ENCODE measurements at places on chromosomes 5 and 9.

GRCh38 chr5:132050661-132051552, 9.5 kb upstream of the IL3 start:
- DNase-seq, result no peak

- DNase-seq, result no peak
Observed at GRCh38 chr5:252546-252945, 18.9 kb upstream of the PDCD6 start.

DNA sequence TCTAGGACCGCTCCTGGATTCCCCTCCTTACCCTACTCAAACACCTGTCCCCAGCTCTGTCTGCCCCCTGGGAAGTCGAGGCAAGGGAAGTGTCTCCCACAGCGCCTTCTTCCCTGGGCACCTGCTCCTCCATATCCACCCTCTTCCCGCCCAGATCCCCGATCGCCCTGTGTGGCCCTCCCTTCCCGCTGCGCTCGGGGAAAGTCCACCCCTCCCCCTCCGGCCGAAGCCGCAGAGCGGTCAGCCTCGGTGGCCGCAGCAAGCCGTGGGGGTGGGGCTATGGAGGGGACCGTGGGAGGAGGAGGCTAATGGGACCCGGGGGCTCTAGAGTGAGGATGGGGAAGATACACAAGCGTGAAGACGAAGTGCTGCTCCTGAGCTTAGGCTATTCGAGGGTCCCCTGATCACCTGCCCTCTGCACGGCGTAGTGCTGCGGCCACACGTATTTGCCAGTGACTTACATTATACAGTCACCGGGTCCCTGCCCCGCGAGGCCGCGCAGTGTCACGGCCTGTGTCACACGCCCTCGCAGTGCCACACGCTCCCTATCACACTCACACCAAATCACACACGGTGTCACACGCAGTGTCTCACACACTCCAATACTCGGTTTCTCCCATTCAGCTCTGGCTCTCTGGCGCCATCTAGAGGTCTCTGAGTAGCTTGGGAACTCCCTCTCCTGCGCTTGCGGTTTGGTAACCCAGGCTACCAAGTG, 658 bp upstream of the PCDH1 start:
- DNase-seq, result peak; percentile 80

DNA sequence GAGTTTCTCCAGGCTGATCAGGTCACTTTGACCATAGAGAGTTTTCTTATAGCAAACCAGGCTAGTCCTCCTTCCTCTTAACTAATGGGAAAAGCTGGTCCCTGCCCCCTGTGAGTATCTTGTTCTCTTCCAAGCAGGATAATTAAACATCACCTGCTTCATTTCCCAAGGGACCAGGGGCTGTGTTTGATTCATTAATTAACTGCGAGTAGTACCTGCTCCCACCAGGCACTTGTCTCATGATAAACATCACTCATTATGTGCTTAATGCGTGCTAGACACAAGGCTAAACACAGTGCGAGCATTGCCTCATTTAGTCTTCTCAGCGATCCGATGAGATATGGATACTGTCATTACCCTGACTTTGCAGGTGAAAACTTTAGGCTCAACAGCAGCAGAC, 1.7 kb upstream of the FAM163B start:
- DNase-seq, result no peak

- DNase-seq, result no peak
Observed at GRCh38 chr5:84724683-84725082, 340.0 kb upstream of the EDIL3 start.

DNA sequence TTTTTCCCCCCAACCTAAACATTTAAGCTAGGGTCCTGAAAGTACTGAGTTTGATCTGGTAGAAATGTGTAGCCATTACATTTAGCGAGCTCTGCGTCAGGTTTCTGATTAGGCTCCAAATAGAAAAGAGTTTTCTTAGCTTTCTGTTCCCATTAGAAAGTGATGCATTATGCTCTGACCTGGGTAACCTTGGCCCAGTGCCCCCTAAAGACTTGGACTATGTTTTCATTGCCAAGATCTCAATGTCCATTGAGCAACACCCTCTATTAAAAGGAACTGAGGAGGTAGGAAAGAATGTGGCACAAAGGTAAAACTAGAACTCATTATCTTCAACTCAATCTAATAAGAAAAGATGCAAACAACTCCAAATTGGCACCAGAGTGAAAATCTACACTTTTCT, 358.9 kb upstream of the PCSK5 start:
- no peak for DNase-seq

GRCh38 chr9:125908136-125908535, 161.0 kb downstream of the PBX3 start:
- DNase-seq, result no peak

- no peak for DNase-seq
Observed at GRCh38 chr5:67971223-67971830, 244.2 kb upstream of the PIK3R1 start.

- DNase-seq, result no peak
Observed at GRCh38 chr9:134936346-134937163, 18.8 kb upstream of the FCN1 start.

DNA sequence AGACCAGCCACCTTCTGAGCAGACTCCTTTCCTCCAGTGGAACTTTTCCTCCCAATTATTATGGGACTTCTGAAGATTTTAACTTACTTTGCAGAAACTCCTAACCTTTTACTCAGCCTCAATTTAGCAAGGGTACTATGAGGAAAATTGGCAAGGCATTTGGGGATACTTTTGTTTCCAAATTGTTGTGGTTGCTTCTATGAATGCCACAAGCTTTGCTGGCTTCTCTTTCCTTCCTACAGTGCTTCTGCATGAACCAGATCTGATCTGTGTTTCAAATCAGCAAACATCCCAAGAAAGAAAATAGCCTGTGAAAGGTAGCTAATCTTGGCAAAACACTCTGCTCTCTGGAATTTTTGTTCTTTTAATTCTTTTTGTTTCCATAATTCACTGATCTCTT, 57.3 kb upstream of the TAF11L2 start:
- DNase-seq, result no peak

- DNase-seq, result no peak
Observed at GRCh38 chr9:20732118-20732517, 48.1 kb downstream of the FOCAD start.

DNA sequence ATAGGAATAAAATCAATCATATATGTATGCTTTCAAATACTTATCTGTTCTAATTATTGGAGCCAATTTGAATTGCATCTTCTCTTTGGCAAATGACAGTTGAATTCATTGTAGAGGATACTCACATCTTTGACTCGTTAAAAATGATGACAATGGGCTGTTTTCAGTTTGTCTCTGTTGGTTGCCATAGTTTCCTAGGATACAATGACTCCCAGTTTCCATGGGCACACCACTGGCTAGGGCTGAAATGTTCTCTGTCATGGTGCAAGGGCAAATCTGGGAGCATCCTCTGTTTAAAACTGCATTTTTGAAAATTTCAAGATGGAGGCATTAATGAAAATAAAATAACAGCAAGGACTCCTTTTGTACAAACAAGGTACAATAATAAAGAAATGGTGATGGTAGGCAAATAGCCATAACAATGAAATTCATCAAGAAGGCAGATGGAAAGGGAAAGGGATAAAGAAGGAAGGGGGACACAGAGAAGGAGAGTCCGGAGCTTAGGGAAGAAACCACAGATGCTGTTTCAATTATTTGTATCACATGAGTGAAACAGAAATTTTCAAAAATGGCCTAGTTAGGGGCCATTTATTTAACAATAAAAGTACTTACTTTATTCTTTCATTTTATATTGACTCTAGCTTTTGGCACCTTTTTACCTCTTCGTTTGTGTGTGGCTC, 378.8 kb upstream of the SEMA6A start:
- DNase-seq, result no peak

GRCh38 chr5:74541381-74541781, 99.1 kb downstream of the ENC1 start:
- DNase-seq, result no peak

- no peak for DNase-seq
Observed at GRCh38 chr5:150122536-150123481, 32.8 kb downstream of the PDGFRB start.

DNA sequence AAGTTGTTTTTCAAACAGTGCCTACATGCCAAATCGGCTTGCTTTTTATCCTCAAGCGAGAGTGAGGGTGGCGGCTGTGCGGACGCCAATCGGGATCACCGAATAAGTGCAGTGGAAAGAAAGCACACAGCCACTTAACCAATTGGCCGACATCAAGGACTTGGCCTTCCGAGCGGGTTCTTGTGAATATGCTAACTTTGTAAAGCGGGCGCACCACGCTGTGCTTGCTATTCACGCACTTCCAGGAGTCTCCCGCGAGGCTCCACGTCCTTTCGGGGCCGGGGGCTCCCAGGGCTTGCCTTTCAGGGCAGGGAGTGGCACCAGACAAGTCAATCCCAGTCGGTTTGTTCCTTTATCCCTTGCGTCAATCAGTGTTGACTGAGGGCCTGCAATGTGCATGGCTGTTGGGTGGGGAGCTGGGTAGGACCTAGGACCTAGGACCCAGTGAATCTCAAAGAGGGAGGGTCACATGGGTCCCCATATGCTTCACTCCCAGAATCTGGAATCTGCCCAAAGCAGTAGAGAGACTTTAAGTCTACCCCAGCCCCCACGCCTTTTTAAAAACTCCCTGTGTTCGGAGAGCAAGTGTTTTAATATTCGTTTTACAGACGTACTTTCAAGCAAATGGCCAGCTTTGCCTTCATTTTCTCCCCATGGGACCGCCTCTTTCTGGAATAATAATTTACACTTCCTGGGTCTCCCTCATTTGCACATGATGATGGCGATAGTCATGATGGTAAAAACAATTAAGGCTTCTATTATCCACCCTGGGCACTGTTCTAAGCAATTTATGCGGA, 2.0 kb upstream of the GCNT4 start:
- DNase-seq, result no peak
